ENCODE measurements at places on chromosomes 11 and 22.
A peak's percentile ranks its signal among the peaks of the same experiment; 100 is the strongest.

GRCh38 chr11:11946878-11947277, 61.5 kb downstream of the DKK3 start:
- no peak for DNase-seq

- DNase-seq: peak; percentile 99
Observed at GRCh38 chr11:65422633-65423515, at the start of gene NEAT1. NEAT1 (plus strand) TSS chr11:65422798.

- no peak for DNase-seq
Observed at GRCh38 chr11:32092581-32093170, 1.8 kb downstream of the RCN1 start.

DNA sequence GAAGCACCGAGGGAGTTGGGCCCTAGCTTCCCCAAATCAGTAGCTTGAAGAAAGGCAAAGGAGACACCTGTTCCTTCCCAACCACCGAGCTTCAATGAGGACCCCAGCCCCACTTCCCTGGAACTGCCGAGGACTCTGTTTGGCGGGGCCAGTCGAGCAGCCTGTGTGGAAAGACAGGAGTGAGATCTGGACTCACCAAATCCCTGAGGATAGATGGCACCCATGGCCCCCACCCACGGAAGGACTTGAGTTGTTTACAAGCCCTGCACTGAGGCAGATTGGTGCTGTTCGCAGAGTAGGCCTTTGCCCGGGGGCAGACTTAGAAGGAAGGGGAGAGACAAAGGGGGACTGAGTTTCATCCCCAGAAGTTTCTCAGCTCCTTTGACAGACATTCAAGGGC, 64.6 kb downstream of the FEZ1 start:
- no peak for DNase-seq

GRCh38 chr11:125871391-125872137, 15.9 kb upstream of the HYLS1 start:
- no peak for DNase-seq

DNA sequence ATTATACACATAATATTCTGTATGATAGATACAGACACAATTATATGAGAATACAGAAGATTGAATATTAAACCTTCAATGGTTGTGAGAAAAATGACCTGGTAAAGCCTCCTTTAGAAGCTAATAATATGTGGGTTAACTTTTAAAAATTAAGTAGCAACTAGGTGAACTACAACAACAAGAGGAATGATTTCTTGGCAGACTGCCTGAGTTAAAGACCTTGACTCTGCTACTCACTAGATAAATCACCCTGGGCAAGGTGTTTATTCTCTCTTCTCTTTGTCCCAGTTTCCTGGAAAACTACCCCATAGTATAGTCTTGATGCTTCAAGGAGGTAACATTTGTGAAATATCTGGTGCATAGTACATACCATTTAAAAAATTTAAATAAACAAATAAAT, 519.6 kb upstream of the TENM4 start:
- DNase-seq: no peak

- peak; percentile 89 for DNase-seq
Observed at GRCh38 chr11:64284962-64285884, at the start of gene GPR137. GPR137 (plus strand) TSS chr11:64285848; CDS start chr11:64286525, 677 bp downstream.

DNA sequence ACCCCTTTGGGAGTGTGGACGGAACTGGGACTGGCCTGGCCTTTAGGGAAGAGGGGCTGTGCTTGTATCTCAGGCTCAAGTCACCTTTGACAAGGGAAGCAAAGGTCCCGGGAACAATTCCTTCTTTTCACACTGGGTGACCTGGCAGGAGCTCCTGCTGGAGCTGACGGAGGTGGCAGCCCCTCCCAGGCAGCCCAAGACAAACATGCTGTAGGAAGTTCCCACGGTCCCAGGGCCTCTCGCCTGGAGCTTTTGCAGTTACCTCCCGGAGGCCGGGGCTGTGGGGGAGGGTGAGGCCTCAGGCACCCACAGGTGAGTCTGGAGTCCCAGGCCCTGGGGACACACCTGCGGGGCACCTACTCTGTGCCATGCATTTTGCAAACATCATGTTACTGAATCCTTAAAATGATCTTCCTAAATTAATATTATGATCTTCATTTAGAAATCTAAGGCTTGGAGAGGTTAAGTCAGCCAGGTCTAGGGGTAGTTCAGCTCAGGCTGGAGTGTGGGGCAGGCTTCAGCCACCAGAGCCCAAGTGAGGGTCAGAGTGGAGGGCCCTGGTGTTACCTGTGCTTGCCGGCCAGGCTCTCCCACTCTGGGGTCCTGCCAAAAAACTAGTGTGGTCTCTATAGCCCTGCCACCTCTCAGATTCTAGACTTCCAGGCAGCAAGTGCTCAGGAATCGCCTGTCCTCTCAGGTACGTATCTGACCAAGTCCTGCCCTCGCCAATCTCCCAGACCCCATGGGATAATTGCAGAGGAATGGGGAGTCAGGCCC, 15.7 kb upstream of the MYEOV start:
- DNase-seq: no peak

DNA sequence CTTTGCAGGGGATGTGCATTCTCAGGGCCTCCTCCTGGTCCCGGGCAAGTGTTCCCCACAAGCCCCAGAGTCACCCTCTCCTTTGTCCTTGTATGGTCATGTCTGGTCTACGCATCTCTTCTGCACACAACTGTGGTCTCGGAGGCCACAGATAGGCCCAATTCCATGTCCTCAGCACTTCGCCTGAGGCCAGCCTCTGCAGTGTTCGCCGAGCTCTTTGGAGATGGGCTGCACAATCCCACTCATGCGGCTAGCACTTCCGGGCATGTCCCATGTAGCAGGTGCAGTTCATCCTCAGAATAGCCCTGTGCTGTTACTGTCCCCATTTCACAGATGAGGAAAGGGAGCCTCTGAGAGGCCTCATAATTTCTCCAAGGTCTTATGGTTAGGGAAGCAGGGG, 7.6 kb downstream of the PARVG start:
- DNase-seq: no peak

- DNase-seq: no peak
Observed at GRCh38 chr11:45264839-45265515, 21.2 kb downstream of the SYT13 start.

DNA sequence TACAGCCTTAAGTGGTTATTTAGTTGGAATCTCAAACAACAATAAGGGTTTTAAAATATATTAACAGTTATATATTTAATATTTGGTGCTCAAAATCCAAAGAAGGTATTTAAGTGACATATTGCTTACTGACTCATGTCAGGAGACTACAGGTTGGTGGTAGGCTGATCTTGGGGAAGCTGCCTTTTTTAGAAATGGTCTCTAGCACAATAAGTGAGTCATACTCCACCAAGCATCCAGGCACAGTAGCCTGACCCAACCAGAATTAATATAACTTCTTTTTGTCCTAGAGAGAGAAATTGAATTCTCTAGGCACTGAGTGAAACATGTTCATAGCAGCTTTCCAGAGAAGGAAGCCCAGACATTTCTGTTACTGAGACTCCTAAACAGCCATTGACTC, 868.5 kb upstream of the TENM4 start:
- DNase-seq: no peak

DNA sequence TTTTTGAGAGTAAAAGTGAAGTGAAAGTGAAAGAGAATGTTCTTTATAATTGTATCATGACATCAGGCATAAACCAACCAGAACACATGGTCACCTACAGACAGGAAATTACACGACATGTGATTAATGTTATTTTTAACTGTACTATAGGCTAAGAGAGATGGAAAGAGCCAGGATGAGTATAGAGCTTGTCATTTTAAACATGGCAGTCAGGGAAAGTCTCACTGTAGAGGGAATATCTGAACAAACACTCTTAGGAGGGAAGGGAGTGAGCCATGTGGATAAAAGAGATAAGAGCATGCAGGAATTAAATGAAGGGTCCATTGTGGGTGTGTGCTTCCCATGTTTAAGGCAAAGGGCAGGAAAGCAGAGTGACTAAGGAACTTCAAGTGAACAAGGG, 599.1 kb upstream of the FAT3 start:
- DNase-seq: no peak

DNA sequence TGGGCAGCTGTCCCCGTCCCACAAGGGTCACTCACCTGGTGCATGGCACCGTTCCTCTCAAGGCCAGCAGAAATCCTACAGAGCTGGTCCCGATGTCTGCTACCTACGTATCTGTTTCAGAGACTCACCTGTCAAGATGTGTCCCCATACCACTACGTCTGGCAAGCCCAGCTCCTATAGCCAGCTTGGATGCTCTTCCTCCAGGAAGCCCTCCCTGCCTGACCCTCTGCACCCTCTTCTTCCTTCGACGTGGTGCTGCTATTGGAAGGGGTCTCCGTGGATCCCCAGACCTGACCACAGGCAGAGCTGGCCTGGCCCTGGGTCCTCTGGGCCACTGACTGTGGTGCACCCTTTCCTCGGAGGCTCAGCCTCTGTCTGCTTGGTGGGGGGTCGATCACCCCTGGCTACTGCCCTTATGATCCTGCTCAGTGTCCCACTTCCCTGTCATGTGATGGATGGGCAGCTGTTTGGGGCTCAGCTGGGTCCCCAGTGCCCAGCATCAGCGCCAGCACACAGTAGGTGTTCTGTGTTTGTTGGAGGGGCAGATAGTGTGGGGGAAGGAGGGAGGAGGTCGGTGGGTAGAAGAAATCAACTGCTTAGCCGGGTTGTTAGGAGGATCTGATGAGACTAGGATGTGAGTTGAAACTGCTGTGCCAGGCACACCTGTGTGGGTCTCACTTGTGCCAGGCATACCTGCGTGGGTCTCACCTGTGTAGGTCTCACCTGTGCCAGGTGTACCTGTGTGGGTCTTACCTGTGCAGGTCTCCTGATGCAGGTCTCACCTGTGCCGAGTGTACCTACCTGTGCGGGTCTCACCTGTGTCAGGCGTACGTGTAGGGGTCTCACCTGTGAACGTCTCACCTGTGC, 21.7 kb upstream of the ARHGAP8 start:
- no peak for DNase-seq

DNA sequence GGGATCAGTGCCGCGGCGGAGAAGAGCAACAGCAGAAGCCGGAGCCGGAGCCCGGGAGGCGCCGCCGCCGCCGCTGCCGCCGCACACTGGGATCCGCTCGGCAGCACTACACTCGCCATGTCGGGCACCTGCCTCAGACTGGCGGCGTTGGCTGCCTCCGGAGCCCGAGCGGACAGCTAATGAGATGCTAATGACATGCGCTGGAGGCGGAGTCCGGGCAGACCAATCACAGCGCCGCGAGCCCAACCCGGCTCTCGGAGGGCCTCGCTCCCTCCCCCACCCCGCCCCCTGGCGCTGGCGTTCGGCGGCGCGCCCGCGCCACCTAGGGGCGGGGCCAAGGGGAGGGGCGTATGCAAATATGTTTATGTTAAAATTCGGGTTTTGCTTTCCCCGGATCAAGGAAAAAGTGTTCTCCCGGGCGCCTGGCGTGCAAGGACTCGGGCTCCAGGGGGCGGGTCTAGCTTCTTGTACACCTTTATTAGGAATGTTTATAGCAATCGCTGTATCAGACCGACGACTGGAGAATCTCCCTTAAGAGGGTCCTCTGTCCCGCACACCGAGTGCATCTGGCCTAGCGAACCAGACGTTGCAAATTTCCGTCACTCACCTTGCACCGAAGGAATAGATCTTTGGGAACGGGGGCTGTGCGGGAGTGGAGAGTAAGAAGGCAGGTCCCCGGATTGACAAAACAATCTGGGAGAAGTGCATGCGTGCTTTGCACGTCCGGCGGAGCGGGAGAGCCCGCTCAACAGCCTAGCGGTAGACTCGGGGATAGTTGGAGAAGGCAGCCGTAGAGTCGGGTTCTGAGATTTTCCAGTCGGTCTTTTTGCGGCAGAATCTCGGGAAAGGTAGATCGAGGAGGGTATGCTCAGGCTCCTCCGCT, at the start of gene CADM1:
TSS of gene CADM1 (minus strand) at position 140 of the 883 bp plus-strand sequence.
- peak; percentile 92 for DNase-seq

DNA sequence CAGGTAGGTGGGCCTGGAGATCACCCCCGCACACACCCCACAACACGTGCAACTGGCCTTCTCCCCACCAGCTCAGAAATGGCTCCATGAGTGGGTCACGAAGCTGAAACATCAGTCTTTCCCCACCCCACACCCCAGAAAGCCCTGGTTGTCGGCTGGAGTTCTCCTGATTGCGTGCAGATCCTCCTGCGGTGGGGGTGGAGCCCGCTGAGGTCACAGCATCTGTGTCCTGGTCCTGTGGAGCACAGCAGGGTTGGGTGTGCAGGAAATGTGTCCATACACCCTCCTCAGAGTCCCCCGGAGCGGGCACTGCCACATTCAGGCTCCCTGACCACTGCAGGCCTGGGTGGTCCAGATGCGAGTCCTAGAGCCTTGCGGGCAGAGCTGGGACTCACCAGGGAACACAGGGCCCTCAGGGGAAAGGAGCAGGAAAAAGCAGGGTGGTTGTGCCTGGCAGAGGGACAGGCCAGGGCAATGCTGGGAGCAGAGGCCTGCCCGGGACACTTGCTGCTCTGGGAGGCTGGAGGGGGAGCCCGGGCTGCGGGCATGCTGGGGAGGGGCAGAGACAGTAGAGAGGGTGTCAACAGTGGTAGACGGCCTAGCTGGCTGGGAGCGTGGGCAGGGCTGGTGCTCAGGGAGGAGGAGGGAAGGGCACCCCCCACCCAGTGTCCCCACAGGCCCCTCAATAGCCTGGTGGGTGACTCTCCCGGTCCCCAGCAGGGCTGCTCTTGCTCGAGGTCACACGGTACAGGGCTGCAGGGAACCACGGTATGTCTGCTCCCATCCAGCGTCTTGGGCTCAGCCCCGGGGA, 42.4 kb upstream of the PPARA start:
- DNase-seq: no peak

All from heart right ventricle (tissue), 16 donors.